ENCODE measurements at places on chromosomes 3 and 15.

- no peak for DNase-seq
Measured at GRCh38 chr3:16871915-16872842, 12.6 kb upstream of the PLCL2 start.

DNA sequence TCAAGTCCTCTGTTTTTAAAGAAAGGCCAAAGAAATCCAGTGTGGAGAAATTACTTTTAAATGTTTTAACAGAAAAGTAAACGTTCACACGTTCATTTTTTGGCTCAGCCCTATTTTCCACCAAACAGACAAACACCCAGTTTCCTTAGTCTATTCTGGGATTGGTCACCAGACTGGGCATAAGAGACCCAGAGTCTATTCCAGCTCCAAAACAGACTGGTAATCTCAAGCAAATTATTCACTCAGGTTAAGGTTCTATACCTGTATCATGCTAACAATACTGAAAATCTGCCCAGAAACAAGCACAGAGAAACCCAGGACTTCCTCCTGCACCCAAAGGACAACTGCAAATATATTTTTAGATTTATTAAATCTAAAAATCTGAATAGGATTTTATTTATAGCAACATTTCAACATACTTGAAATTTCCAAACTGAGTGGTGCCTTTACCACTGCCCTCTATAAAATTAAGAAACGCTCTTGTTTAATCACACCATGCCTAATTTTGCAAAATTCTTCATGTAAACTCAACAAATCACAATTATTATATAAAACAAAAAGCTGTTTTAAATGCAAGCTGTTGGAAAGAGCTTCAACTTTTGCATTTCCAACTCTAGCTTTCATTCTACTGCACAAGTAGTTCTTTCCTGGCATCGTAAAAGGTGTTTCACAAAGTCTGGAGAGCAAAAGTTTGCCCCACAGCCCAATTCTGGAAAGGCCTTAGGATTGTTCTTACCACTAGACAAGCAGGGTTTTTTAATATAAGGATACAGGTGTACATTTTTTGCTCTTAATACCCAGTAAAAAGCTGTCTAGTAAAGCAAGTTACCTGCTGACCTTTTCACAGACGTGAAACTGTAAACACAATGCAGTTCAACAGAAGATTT lies 18.7 kb downstream of the ZNF148 start:
- DNase-seq, result no peak

GRCh38 chr3:23615068-23615467 lies 190.7 kb upstream of the UBE2E1 start:
- no peak for DNase-seq

DNA sequence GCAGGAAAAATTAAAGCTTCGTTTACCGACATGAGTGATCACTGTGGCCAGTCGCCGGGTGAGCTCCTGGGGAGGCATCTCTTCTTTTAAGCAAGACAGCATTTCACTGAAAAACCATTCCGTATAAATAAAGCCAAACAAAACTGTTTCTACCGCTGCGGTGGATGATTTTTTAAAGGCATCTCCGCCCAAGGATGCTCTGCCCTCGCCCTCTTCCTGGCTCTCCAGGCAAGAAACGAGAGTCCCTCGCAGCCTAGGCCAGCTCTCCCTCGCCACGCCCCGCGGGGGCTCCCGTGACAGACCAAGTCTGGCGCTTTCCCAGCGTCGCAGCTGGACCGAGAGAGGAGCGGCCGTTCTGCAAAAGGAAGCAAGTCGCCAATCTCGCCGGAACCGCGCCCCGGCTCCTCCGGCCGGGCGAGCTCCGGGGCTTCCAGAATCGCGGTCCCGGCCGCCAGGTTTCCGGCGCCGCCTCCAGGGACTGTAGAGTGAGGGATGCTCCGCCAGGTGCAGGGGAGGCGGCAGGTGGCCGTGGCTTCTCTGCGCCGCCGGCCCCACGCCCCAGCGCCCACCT lies 458 bp downstream of the MCF2L2 start:
- peak; percentile 77 for DNase-seq

DNA sequence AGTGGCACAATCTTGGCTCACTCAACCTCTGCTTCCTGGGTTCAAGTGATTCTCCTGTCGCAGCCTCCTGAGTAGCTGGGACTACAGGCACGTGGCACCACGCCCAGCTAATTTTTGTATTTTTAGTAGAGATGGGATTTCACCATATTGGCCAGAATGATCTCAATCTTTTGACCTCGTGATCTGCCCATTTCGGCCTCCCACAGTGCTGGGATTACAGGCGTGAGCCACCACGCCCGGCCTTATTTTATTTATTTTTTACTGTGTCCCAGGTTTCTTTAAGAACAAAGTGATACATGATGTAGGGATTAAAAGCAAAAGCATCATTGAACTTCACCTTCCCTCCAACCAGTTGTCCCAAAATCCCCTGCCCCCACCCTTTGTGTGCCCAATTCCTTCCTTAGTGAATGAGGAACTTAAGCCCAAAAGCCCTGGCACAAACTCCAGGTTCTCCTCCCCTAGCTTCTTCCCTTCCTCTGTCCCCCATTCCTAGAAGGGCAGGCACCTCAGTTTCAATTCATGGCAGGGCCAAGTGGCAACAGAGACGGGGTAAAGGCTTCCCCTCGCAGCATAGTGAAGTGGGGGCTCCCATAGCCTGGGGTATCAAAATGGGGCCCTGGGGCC lies 23.7 kb upstream of the RPN1 start:
- DNase-seq, result no peak

DNA sequence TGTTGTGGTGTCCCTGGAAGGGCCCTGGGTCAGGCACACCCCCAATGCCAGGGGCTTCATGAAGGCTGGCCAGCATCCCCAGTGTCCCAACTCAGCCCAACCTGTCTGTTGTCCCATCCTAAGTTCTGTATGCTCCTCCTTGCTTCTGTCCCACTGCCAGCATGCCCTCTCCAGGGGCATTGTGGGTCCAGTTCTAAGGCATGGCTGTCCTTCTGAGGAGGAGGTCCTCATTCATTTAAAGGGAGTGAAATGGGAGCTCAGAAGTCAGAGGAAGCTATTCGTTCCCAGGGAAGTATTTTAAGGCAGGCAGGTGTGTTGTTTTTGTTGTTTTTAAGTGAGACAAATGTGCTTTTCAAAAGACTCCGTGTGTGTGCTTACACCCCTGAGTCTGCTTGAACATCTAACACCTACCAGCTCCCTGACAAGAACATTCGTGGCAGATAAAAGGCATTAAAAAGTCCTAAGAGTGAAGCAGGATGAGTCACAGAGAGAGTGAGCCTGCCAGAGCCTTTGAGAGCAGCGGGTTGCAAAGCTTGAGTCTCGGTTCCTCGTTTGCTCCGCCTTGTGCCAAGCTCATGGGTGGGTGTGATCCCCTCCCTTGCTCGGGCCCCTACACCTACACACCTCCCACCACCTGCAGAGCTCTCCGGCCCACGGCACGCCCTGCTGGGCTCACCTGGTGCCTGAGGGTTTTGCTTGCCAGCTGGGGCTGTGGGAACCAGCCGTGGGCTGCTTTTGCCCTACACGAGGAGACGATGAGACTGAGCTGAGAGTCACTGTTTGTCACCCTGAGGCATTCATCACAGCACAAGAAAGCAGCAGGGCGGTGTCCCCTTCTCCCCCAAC lies 183.4 kb upstream of the TOPAZ1 start:
- peak; percentile 82 for DNase-seq

GRCh38 chr15:65926899-65927298 lies 57.6 kb downstream of the RAB11A start:
- no peak for DNase-seq

- no peak for DNase-seq
Measured at GRCh38 chr3:23676093-23676492, 129.7 kb upstream of the UBE2E1 start.

- peak; percentile 84 for DNase-seq
Measured at GRCh38 chr15:89068325-89068784, 19.9 kb upstream of the ABHD2 start.

- no peak for DNase-seq
Measured at GRCh38 chr3:136962927-136963326, 5.1 kb downstream of the IL20RB start.

DNA sequence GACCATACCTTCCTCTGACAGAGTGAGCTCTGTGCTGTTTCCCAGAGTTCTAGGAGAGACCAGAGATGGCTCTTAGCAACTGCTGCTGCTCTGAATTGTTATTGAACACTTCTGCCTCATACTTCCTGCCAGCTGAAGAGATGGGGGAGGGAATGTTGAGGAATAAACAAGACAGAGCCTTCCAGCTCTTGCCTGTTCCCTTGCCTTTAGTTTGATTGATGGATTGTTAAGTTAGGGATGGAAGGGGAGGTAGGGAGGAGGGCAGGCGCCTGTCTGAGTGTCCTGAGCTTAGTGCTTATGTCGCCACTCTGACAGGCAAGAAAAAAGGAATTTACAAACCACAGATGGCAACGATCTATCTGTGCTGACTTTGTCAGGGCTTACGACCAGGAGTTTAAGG lies 42.8 kb downstream of the ZNF609 start:
- DNase-seq, result peak; percentile 29

- no peak for DNase-seq
Measured at GRCh38 chr3:134640378-134640777, 10.4 kb downstream of the KY start.

GRCh38 chr15:101159936-101160815 lies 91.7 kb downstream of the CHSY1 start:
- no peak for DNase-seq

- DNase-seq, result no peak
Measured at GRCh38 chr3:154250291-154250690, 74.0 kb downstream of the DHX36 start.

- peak; percentile 9 for DNase-seq
Measured at GRCh38 chr3:117252208-117252607, 542.6 kb downstream of the TUSC7 start.

DNA sequence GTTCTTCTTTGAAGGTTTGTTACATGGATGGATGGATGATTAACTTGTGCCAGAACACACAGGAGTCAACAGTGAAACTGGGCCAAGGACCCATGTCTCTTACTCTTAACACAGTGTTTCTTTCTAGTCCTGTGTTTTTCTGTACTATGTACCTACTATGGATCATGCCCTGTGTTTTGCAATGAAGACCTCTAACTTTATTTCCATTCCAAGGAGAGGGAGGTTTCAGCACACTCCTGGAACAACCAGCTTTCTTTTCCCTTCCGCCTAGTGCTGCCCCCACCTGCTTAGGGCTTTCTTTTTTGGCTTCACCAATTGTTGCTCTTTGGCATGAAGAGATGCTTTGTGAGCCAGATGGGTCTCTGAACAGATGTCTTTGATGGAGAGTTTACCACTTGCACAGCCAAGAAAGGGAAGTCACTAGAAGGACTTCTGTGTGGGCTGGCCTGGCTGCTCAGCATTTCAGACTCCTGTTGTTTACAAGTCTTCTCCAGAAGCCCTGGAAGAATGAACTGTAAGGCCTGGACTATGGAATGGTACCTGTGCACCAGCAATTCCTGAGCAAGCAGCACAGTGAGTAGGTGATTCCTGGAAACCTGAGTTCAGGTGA lies 44.5 kb downstream of the SNAPC5 start:
- DNase-seq, result no peak

DNA sequence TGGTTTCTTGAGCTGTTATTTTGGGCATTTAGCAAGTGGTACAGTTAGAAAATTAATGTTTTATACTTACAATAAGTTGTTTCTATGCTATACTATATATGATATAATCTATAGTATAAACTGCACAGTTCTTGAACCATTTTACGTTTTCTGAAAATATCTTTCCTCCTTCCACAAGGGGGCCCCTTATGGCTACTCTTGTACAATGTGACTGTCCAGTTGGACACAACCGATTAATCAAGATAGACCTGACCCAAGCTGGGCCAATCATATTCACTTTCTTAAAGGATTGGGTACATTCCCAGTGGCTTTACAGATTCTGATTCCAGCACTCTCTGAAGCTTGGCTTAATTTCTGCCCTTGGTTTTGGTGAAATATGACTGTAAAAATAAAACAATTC lies 953.4 kb downstream of the AGBL1 start:
- no peak for DNase-seq

DNA sequence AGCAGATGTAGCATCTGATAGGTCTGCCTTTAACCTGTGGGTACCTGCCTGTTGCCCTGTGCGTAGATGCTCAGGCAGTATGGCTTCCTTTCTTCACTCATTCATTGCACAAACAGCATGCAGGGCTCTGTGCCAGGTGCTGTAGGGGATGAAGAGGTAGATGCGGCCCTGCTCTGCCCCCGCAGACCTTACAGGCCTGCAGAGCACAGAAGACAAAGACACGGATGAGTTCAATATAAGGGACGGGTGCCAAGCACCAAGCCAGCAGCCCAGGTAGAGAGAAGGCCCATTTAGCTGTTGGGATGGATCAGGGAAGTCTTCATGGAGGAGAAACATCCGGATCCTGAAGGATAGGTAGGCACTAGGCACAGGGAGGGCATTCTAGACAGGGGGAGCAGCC lies 69.4 kb downstream of the AAGAB start:
- no peak for DNase-seq

- no peak for DNase-seq
Measured at GRCh38 chr3:175336406-175337133, 477.4 kb downstream of the NAALADL2 start.

GRCh38 chr3:192887701-192888100 lies 30.0 kb downstream of the MB21D2 start:
- DNase-seq, result no peak

DNA sequence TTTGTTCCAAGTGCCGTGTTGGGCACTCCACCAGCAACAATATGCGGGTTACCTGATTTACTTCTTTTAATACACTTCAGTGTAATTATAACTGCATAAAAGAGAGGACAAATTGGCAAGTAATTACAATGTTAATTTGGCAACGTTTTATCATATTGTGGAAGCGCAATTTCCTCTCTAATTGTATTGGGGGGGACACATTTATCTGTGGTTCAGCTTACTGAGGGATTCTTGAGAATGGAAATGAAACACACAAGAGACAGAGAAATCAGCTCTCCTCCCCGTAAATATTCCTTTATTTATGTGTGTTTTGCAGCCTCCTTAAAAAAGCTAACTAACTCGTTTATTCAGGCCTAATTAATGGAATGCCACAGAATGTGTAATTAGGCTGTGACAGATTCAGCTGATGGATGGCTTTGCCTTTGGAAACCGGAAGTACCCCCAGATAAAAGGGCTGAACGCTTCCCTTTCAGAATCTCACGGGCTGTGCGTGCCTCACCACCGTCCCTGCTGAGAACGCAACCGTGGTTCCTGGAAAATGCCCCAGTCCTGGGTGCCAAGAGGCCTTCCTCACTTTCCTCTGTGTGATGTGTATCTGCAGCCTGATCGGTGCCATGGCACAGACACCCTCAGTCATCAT lies 247.1 kb upstream of the ST8SIA2 start:
- DNase-seq, result no peak

DNA sequence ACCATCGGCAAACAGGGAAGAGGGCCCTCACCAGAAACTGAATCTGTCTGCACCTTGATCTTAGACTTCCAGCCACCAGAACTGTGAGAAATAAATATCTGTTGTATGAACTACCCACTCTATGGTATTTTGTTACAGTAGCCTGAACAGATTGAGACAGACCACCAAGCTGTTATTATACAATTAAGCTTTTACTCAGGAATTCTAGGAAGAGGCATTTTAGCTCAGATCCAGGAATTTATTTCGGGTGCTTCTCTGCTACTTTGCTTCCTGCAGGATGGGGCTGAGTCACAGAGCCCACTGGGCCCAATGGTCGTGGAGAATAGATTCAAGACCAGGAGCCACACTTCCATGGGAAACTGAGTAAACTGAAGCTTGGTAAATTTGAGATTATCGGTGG lies 145.5 kb upstream of the PFN2 start:
- DNase-seq, result no peak

Measured in AG20443 (cell line).